ENCODE measurements at places on chromosomes 5 and 9.

- no peak for DNase-seq
Measured at GRCh38 chr9:20832775-20833174, 148.7 kb downstream of the FOCAD start.

GRCh38 chr5:169216866-169217265 is 84.1 kb downstream of the SLIT3 start:
- DNase-seq: no peak

- no peak for DNase-seq
Measured at GRCh38 chr5:32279786-32280185, 33.0 kb downstream of the MTMR12 start.

GRCh38 chr5:150057996-150058395 is 28.4 kb downstream of the CSF1R start:
- DNase-seq: no peak

- DNase-seq: no peak
Measured at GRCh38 chr5:154779105-154779504, 23.9 kb downstream of the LARP1 start.

DNA sequence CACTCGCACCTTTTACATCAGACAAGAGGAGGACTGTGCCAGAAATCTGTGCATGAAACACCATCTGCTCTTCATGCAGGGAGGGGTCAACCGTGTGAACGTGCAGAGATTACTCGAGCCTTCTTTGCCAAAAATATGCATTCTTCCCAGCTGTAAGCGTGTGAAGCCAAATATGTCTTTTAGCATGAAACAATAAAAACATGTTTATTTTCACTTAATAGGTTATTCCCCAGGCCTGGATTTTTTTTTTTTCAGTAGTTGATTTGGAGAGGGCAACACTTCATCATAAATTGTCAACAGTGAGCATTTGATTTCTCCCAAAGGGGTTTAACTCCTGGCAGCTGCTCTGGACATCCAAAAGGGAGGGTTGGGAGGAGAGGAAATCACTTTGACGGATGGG is 23.8 kb downstream of the PLAC8L1 start:
- DNase-seq: no peak

GRCh38 chr5:181198905-181199519 is 6.0 kb downstream of the TRIM7 start:
- no peak for DNase-seq

GRCh38 chr9:120284821-120285220 is 295.1 kb downstream of the CDK5RAP2 start:
- DNase-seq: no peak

GRCh38 chr5:14948383-14948782 is 76.8 kb upstream of the ANKH start:
- no peak for DNase-seq

- DNase-seq: no peak
Measured at GRCh38 chr9:14098486-14099180, 215.3 kb downstream of the NFIB start.

- no peak for DNase-seq
Measured at GRCh38 chr5:867300-867870, 16.6 kb upstream of the ZDHHC11 start.

DNA sequence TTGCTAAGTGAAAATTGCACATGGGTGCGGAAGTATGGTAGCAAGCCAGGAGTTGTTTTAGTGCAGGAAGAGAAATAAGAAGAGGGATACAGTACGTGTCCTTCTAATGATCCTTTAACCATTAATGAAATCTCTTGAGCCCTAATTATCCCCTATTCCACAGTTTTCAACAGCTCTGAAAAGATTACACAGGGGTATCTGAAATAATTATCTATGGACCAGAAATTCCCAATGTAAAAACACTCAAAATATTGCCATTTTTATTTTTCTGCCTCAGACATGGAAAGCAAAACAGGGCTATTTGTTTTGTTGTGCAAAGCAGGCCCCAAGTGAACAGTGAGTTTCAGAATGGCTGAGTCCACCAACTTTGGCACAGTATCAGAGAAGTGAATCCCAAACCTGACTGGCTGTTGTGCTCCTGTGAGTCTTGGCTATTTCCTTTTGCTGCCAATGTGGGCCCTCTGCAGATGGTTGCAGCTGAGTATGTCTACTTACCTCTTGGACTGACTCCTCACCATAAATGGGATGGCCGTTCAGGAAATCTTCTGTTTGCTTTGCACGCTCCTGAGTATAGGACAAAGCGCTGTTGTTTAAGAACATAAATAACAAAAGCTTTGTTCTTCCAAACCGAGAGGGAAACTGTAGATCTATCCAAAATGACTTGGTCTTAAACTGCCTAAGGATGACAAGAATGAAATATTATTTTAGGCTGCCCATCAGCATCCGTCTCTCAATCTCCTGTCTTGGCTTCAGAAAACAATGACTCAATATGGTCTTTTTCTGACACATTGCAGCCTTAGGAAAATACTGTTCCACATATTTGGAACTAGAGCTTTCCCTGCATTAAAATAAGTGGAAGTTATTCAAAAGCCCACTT is 204.1 kb downstream of the DEPDC1B start:
- DNase-seq: no peak

- DNase-seq: no peak
Measured at GRCh38 chr9:83296123-83296522, 233.2 kb upstream of the RASEF start.

DNA sequence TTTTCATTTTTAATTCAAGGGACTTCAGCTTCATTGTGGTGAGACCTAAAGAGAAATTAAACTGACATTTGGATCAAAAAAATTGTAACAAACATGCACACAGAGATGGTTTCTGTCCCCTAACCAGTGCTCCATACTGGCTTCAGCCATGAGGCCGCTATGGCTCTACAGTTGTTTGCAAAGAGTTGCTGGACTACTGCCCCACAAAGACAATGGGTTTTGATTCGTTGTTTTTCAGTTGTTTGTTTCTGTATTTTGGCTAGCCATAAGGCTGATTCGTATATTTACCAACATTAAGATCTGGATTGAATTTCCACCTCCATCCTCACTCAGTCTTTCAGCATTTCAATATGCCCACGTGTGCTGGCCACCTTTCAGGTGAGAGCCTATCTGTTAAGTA is 163.7 kb upstream of the KIF2A start:
- DNase-seq: no peak

GRCh38 chr9:5721279-5722087 is 92.6 kb downstream of the RIC1 start:
- no peak for DNase-seq

DNA sequence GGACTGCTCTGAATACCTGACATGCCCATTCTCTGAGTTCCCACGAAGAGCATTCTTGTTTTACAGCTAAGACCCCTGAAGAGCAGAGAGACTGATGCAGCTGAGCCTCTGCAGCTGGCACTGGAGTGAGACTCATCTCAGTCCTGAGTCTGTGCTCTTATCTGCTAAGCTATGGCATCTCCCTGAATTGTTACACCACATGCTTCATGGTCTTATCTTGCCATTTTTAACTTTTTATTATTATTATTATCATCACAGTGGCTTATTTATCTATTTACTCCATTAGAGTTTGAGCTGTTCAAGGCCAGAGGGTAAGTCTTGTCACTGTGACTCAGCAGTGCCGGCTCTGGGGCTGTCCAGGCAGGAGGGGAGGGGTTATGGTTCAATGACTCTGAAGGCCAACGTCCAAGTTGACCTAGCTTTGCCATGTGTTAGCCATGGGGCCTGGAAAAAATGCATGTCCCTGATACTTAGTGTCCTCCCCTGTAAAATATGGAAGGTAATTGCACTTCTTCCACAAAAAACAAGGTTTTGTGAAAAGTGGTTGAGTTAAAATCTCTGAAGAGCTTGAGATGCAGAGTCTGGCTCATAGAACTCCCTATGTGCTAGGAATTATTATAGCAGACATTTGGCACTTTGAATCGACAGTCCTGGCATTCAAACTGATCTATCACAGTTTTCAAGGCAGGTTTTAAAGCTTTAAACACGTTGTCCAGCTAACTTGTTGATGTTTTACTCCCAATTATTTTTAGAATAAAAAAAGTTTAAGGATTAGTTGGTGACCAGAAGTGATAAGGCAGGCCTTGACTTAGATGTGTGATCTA is 94.6 kb downstream of the ALDH1A1 start:
- DNase-seq: no peak

- no peak for DNase-seq
Measured at GRCh38 chr5:178069909-178070308, 43.4 kb upstream of the N4BP3 start.

DNA sequence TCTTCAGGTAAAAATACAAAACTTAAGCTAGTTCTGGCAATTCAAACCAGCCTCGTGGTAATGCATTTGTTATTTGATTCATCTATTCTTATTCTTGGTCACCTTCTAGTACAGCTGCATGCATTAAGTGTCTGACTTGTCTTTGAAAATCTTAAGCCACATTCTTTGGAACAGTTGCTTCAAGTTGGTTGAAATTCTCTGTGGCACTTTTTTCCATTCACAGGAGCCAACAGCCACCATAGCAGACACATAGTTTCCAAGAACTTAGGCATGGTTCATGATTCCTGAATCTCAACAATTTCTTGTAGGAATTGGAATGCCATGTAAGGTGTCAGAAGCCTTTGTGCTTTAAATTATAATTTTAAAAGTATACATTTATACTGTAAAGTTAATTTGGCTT is 47.4 kb upstream of the MEF2C start:
- no peak for DNase-seq

DNA sequence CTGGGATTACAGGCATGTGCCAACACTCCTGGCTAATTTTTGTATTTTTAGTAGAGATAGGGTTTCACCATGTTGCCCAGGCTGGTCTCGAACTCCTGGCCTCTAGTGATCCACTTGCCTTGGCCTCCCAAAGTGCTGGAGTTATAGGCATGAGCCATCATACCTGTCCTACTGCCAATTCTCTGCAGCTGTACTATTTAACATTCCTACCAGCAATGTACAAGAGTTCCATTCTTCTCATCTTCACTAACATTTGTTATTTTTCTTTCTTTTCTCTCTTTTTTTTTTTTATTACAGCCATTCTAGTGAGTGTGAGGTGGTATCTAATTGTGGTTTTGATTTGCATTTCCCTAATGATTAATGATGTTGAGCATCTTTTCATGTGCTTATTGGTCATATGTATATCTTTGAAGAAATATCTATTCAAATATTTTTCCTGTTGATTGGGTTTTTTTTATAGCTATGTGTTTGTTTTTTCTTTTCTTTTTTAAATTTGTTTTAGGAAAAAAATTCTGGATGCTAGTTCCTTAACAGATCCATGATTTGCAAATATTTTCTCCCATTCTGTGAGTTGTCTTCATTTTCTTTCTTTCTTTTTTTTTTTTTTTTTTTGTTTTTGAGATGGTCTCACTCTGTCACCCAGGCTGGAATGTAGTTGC is 17.4 kb downstream of the ANKHD1 start:
- DNase-seq: no peak

DNA sequence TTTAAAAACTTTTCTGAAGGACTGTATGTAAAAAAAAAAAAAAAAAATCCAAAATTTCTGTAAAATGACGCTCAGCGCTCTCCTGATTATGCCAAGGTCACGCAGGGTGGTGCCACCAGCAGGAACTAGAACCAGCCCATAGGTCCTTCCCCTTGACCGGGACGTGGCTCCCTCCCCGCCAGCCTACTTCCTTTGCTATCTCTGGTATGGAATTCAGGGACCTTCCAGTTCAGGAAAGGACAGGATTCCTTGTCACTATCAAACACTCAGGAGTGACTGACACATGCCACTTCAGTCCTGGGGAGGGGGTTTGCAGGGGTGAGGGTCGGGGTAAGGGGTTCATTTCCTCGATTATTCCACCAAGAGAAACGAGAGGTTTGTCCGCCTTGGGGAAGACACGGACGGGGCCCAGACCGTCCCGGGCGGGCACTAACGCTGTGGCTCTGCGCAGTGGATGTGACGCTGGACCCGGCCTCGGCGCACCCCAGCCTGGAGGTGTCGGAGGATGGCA is 18.8 kb downstream of the BTNL9 start:
- no peak for DNase-seq

- no peak for DNase-seq
Measured at GRCh38 chr5:180644129-180644824, 5.1 kb downstream of the FLT4 start.

DNA sequence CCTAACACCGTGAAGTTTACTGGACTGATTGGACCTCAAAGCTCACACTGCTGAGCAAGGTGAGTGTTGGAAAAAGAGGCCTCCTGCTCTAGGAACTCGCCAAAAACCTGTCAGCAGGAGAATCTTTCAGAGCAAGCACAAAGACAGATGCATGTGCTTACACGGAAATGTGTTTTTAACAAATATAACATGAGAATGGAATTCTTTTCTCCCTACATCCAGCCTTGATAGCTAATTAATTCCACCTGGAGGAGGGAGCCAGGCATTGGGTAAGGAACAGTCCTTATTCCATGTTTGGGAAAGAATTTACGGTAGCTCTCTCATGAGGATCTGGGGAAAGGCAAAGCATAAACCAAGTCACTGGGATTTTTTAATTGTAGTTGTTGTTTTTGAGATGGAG is 98.8 kb downstream of the KLF4 start:
- no peak for DNase-seq

- no peak for DNase-seq
Measured at GRCh38 chr5:12292610-12293204, 388.5 kb upstream of the CTNND2 start.

Measured in activated naive CD4-positive, alpha-beta T cell (primary cell).